ENCODE measurements at places on chromosomes 7 and 10. TPM values are rescaled to one million over a fixed set of nuclear protein-coding genes. Genes with fewer than 3 reads are reported as not detected.

Gene WIPF3
- 4.9 TPM for polyA plus RNA-seq

Gene GRM3
- polyA plus RNA-seq: 0.35 TPM

Gene LMBR1
- polyA plus RNA-seq: 46.9 TPM

Gene CFAP58
- polyA plus RNA-seq: 0.63 TPM

Gene FEZF1
- not detected for polyA plus RNA-seq

Gene SLC18A2
- polyA plus RNA-seq: 1.2 TPM

Gene SLC35B4
- 29.3 TPM for polyA plus RNA-seq

Gene DNAH11
- 5.2 TPM for polyA plus RNA-seq

Gene MYH16
- polyA plus RNA-seq: not detected

Gene SHOC2
- polyA plus RNA-seq: 37.4 TPM

Gene POLR2J2
- polyA plus RNA-seq: 4.4 TPM

Gene TMEM254
- polyA plus RNA-seq: 53.9 TPM
